ENCODE measurements at places on chromosomes 1 and 21.

DNA sequence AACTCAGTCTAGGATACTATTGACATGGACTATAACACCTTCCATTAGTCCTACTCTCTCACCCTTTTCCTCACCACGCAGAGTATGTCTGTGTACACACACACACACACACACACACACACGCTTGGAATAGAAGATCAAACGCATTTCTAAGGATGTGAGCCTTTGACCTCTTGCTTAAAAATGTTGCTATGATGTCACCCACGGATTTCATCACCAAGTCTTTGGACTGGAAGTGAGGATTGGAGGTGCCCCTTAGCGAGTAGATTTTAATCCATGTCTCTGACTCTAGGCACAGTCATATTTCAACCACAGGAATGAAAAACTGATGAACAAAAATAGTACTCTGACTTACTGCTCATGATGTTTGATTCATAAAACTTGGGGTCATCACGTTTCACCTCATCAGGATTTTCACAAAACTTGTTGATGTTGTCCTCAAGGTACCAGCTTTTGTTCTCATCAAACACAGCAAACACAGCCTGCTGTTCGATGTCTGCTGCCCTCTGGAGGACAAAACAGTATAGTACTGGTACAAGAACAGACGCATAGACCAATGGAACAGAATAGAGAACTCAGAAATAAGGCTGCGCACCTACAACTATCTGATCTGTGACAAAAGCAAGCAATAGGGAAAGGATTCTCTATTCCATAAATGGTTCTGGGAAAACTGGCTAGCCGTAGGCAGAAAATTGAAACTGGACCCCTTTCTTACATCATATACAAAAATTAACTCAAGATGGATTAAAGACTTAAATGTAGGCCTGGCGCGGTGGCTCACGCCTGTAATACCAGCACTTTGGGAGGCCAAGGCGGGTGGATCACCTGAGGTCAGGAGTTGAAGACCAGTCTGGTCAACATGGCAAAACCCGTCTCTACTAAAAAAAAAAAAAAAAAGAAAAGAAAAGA is 39.9 kb downstream of the F5 start:
- DNase-seq = peak; percentile 30

GRCh38 chr1:204255966-204256365 is 42.2 kb upstream of the GOLT1A start:
- DNase-seq = no peak

- DNase-seq = no peak
Measured at GRCh38 chr1:156148216-156148615, 5.2 kb upstream of the SEMA4A start.

GRCh38 chr1:87170931-87171598 is 157.6 kb upstream of the LMO4 start:
- no peak for DNase-seq

DNA sequence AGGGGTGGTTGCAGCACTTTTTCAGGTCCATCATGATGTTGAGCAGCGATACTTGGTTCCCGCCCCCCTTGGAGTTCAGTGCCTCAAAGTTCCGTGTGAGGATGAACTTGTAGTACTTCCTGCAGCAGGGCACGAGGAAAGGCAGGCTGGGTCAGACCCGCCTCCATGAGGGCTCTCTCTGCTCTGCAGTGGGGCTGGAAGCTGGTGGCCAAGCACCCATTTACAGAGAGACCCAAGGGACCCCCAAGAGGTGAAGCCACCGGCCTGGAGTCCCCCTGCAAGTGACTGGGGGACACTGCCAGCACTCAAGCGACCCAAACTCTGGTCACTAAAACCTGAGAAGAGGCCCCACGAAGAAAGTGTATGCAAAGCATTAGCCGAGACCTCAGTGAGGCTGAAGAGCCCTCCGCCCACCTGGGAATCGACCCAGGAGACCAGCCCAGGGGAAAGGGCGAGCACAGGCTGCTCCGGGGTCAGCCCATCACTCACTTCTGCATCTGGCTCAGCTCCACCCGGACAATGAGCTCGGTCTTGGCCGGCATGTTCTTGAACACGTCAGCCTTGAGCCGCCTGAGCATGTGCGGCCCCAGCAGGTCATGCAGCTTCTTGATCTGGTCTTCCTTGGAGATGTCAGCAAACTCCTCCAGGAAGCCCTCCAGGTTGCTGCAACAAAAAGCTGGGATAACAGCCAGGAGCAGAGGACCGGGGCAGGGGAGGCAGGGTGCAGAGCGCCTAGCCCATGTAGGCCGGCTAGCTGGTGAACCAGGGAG is 45.2 kb downstream of the CHD5 start:
- no peak for DNase-seq

DNA sequence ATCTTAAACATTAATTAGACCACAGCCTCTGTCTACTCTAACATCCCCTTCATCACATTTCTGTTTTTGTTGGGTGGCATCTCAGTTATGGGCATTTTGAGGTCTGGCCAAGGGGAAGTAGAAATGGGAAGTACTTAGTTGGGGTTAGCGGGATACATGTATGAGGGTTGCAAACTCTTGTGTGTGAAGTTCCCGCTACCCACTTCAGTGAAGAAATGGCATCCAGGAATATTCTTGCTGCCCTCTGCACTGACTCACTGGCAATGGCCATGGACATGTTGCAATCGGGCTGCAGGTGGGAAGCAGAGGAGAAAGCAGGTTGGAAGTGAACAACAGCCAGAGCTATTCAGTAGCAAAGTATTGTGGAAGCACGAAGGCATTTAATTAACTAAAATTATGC is 7.4 kb downstream of the CD48 start:
- DNase-seq = no peak

DNA sequence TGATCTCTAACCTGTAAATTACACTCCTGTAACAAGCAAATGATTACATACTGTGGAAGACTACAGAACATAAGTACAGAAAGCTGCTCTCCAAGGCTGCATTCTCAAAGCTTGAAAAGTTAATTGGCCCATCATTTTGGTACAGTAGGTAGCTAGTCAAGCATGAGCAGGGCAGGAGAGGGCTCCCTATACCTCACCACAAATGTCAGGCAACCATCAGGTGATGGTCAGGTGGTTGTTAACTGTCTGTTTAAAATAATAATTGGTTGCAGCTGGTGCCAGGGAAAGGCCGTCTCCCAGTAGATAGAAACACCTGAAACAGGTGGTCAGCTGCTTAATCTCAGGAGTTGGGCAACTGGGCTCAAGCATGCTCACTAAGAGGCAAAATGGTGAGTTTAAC is 13.1 kb upstream of the SLC1A7 start:
- DNase-seq = no peak

DNA sequence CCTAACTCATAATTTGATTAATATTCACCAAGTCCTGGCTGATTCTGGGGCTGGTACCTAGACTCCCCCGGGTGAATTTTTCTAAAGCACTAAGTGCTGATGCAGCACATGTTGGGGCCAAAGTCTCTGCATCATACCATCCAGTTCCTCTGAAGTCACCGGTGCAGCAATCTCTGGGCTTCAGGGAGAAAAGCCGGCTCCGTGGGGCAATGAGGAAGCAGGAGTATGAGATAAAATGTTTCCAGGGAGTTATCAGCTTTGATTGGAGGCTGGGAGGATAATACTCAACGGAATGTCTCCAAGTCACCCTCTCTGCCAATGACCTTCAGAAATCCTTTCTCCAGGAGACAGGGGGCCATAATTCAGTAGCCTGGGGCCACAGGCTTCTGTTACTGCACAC is 1.2 kb downstream of the FCAMR start:
- DNase-seq = no peak

DNA sequence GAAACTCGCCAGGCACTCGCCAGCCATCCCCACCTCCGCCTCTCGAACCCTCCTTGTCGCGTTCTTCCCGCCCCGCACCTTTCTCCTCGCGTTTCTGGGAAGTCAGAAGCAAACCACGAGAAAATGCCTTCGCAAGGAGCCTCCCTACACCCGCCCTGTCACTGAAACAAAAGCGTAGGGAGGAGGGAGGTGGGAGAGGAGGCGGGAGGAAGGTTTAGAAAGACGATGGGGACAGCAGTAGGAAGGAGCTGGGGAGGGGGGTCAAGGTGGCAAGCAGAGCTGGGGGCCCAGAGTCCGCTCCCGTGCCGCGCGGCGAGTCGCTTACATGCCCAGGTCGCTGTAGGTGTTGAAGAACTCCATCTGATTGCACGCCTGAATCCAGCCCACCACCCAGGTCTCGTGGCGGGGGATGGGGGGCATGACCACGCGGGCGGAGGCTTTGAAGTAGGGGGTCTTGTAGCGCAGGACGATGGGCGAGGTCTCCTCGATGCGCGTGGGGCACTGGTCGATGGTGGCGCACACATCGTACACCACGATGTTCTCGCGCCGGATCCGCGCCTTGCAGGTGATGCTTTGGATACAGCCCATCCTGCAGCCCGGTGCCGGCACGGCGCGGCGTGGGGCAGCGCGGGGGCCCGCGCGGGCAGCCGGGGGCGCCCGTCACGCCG is 1.0 kb downstream of the FAM78B start:
- DNase-seq = no peak

DNA sequence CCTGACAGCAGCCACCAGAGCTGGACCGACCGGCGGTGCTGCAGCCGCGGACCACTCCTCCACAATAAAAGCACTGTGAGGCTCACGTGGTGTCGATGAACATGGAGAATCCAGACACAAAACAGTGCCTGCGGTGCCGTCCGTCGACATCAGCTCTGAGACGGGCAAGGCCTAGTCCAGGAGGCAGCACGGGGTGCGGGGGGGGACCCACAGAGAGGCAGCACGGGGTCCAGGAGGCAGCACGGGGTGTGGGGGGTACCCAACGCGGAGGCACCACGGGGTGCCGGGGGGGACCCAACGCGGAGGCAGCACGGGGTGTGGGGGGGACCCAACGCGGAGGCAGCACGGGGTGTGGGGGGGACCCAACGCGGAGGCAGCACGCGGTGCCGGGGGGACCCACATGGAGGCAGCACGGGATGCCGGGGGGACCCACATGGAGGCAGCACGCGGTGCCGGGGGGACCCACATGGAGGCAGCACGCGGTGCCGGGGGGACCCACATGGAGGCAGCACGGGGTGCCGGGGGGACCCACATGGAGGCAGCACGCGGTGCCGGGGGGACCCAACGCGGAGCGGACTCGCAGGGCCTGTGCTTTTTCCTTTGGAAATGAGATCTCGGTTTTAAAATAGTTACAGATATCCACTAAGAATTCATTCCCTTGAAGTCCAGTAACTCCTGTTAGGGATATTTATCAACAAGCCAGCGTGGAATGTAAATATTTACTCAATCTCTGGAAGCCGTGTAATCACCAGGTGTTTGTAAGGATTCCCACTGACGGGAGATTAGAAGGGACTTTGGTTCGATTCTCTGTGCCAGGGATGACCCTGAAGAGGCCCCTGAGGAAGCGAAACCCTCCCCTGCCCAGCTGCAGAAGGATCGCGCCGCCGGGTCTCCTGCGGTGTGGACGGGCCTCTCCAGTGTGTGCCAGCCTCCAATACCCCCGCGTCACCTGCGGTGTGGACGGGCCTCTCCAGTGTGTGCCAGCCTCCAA is 52.1 kb downstream of the COL6A1 start:
- no peak for DNase-seq

DNA sequence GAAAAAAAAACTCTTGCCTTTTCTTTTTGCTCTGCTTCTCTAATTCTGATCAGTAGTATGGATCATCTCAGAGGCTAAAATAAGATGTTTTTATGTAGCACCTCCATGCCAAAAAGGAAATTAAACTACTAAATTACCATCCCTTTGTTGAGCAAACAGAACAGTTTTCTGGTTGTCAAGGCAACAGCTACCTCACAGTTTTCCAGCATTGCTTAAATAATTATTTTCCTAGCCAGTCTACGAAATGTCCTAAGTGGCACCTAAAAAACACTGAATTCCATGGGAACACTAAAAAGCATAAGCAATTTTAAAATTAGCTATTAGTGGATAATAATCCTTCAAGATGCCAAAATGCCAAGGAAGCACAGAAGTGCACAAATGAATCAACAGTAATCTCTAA is 61.7 kb downstream of the ARID4B start:
- no peak for DNase-seq

DNA sequence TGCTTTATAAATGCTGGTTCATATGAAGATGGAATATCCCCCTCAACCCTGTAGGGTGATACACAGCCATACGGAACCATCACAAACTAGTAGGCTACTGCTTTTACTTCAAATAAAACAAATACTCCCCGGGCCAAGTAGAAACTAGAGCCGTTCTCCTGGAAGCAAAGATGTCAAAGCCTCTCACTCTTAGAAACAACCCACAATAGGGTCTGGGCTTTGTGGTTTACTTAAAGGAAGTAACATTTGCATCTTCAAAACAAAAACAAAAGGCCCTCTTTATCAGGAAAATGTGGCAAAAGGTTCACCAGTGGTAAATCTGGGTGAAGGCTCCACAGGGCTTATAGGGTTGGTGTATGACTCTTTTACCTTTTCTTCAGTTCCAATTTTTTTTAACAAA is 49.8 kb downstream of the HLCS start:
- DNase-seq = no peak

DNA sequence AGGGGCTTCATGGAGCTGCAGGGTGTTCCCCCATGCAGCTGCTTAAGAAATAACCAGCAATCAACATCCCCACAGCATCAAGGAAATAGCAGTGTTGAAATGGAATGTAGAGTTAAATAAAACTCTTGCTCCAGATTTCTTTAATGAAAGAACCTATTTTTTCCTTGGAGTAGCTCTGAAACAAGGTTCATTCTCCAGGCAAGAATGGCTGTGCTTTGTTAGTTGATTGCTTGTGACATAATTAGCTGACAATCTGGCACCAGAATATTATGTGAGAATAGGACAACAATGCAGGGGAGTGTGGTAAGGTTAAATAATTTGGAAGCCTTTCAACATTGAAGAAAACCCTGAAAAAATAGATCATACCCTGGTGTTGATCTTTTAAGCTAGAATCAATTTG is 254.2 kb upstream of the RRP15 start:
- no peak for DNase-seq

DNA sequence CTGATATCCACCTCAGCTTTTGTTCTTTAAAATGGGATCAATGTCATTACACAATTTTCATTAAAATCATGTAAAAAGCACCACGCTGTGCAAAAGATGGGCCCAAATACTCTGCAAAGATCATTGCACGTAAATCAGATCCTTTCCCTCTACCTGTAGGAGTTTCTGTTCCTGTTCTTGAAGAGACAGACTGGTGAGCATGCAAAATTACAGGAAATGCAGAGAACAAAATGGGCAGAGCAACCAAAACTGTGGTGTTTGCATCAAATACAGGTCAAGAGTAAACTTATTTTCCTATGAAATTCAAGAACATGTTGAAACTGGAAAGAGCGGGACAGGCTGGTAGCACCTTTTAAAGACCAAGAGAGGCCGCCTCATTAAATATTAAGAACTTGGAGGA is 294.9 kb upstream of the ADGRL2 start:
- DNase-seq = no peak

DNA sequence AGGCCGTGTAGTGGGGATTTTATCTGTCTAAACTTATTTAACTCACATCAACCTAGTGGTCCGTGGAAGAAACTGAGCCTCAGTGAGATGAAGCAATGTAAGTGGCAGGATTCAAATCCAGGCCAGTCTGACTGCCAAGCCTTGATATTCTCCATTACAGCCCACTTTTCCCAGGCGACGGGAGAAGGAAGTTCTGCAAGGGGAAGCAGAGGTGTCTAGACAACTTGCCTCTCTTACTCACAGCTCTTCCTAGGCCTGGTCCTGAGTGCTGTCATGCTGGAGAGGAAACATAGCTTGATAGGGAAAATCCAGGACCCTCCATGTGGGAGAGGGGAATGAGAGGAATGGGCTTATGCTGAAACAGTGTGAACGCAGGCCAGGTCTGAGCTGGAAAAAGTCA is 9.1 kb downstream of the CTSE start:
- DNase-seq = no peak

GRCh38 chr1:117060441-117061317 is 553 bp downstream of the TTF2 start:
- no peak for DNase-seq
